ENCODE measurements at places on chromosomes 4 and X.

DNA sequence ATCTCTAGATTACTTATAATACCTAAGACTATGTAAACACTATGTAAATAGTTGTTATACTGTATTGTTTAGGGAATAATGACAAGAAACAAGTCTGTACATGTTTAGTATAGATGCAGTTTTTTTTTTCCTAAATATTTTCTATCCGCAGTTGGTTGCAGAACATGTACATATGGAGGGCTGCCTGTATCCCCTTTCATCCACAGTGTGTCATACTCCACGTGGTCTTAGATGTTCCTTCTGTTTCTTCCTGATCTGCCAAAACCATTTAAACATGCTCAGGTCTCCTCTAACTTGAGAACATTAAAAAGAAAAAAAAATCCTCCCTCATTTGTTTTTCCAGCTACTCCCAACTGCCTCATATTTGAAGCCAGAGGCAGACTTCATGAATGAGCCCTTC lies 14.0 kb downstream of the OCIAD1 start:
- DNase-seq = no peak

GRCh38 chr4:166655705-166656104 lies 578.6 kb downstream of the SPOCK3 start:
- no peak for DNase-seq

- no peak for DNase-seq
These were observed 145.7 kb downstream of the VSIG4 start for GRCh38 chrX:65894133-65894532.

GRCh38 chr4:39637586-39638353 lies 895 bp downstream of the SMIM14 start:
- DNase-seq = no peak

DNA sequence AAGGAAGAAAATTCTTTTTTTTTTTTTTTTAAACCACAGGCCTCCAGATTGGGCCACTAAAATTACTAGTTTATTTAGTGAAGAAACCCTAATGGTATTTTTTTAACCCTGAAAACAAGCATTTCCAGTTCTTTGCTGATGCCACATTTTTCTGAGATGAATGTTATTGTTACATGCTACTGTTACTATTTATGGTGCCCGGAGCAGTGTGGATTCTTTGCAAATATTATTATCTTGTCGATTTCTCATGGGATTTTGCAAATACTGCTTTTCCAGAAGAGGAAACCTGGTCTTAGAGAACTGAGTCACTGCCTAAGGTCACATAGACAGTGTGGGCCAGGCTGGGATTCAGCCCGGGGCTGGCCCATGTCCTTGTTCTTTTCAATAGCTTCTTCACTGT lies 8.7 kb upstream of the ALAS2 start:
- no peak for DNase-seq

- DNase-seq = no peak
These were observed 16.8 kb upstream of the FAM241A start for GRCh38 chr4:112128452-112128851.

- DNase-seq = no peak
These were observed 94.7 kb downstream of the LINC00632 start for GRCh38 chrX:140804292-140804691.

- DNase-seq = no peak
These were observed 296.5 kb upstream of the CLNK start for GRCh38 chr4:10981096-10981495.

- no peak for DNase-seq
These were observed 31.5 kb downstream of the PRPS1 start for GRCh38 chrX:107659768-107660167.

GRCh38 chr4:181181331-181181730 lies 1061.9 kb upstream of the TENM3 start:
- DNase-seq = no peak

All from stimulated activated CD8-positive, alpha-beta memory T cell treated with anti-CD3 and anti-CD28 coated beads, Interleukin-4, amount 100 ng/mL, for 4 hours (primary cell).